HS-27A (cell line): ENCODE measurements at places on chromosomes 4 and X.
A peak's percentile ranks its signal among the peaks of the same experiment; 100 is the strongest.

DNA sequence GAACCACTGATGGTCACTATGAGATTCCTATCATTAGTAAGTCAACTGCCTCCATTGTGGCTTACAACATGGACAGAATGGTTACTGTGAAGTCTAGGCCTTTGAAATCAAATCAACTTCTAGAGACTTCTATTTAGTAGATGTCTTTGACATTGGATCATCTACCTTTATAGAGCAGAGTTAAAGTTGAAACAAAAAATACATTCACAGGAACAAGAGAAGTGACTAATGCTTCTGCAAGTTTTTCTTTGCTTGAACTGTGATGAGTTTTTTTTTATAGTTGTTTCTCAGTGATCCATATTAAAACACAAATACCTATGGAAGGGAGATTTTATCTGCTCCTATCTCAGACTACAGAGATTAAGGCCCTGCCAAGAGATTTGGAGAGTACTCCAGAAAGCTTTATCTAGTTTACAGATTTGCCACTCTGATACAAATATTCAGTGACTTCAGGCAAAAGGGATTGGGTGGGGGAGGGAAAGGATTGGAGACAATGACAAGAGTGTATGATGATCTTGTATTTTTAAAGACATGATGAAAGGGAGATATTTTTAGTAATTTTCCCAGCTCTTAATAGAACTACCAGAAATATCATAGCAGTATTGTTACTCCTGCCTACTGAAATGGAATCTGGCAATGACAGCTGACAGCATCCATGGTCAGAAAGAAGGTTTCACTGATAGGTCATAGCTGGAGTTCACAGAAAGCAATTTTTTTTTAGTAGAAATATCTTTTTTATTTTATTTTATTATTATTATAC is 16.0 kb upstream of the EPGN start:
- no peak for DNase-seq

DNA sequence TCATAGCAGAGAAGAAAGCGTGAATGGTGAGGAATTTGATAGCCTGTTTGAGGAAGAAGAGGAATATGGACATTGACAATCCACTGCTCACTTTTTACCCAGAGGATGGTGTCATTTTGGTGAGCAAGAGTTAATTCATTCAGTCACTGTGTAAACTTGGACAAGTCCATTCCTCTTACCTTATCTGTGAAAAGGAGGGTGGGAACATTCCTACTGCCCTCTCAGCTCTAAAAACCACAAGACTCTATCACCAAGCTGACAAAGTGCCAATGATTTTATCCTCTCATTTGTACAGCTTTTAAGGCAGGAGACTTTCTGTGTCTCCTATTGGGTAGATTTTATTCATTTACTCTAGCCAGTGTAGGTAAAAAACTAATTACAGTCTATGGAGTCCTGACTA is 103.8 kb downstream of the LUZP4 start:
- DNase-seq = no peak

DNA sequence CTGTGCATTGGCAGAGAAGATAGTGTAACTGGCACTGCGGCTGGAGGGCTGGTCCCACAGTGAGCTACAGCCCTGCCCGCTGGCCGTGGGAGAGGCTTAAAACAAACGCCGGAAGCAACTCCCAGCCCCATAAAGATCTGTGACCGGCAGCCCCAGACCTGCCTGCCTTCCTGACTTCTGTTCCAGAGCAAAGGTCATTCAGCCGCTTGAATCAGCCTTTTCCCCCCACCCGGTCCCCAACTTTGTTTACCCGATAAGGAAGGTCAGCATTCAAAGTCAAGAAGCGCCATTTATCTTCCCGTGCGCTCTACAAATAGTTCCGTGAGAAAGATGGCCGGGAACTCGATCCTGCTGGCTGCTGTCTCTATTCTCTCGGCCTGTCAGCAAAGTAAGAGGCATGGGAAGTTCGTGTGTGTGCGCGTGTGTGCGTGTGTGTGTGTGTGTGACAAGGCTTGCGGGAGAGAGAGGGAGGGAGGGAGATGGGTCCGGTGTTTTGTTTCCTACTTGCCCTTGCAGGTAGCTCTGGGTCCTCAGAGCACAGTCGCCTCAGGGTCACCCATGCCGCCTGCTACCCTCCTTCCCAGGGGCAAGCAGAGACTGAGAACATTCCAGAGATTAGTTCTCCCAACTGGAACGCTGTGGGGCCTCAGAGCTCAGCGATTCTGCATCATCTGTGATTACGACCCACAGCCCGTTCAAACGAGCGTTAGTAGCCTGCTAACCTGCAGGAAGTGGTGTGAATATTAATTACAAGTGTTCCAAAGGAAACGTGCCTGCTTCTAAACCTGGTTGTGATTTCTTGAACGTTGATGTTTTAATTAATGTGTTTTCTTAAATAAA is at the start of gene MGST2:
Gene MGST2, plus strand, starts transcription at position 130 of the 840 bp plus-strand sequence. Its CDS starts 201 bp downstream, at position 331.
- peak; percentile 27 for DNase-seq

DNA sequence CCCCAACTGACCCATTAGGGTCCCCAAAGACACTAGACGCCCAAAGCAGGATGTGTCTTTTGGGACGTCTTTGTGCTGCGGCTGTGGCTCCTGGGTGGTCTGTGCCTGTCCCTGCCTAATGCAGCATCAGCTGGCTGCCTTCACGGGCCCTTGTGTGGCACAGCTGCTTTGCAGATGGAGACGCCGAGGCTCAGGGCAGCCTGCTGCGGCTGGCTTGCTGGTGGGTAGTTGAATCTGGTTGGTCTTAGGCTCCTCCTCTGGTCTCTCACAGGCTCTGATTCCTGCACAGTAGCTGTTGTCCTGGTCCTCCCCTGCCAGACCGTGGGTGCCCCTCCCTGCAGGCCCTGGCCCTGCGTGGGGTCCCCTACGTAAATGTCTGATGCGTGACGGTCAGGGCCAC is 8.1 kb downstream of the CPZ start:
- DNase-seq = no peak

- no peak for DNase-seq
These were observed 26.4 kb downstream of the SPIN3 start for GRCh38 chrX:56968980-56969379.

DNA sequence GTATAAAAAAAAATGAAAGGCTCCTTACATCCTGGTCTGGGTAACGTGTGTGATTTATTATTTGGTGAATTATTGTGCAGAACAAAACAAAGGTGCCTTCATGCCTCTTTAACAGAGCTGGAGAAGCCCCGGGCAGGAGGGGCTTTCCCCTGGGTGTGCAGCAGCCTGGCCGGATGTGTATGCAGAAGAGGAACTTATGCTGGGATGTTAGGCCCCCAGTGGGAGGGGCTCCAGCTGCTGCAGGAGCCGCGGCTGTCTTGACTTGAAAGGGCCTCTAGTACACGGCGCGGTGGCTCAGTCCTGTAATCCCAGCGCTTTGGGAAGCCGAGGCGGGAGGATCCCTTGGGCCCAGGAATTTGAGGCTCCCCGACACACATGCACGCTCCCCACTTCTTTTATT is 16.0 kb downstream of the CCNQ start:
- no peak for DNase-seq

DNA sequence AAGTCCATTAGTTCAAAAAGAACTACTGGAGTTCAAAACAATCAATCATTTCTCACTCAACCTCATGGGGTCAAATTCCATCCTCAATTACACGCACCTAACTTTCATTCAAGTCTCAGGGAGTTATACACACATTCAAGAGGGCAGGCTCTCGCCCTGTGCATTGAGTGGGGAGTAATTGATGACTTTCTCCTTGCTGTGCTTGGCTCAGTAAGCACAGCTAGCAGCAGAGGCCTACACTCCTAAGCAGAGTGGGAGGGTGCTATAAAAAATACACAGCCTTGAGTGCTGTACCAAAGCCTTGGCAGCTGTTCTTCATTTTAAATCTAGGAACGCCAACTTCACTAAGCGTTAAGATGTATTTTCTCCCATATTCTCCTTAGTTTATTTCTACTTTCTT is 958.3 kb upstream of the ADGRL3 start:
- no peak for DNase-seq

DNA sequence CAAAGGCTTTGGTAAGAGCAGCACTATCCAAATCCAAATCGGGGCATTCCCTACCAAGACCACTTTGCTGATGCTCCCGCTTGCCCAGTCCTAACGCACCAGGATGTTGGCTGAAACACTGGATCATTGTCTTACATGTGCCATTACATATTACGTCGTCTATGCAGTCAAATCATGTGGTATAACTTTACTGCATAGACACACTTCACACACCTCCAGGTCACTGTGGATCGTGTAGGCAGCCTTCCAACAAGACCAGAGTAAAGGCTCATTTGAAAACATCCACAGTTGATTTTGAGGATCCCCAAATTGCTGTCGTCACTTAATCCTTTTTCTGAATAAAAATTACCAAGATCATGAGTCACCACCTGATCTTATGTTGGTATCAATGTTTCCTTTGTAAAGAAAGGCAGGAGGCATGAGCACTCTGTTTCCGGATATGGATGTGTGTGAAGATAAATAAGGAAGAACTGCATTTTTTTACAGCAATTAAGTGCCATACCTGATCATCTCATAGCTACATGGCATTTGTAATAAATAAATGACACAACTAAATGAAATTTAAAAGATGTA is 18.5 kb downstream of the TENM3 start:
- no peak for DNase-seq

- no peak for DNase-seq
These were observed 223.8 kb upstream of the TAPT1 start for GRCh38 chr4:16450031-16450430.

- no peak for DNase-seq
These were observed 47.9 kb upstream of the UNC5C start for GRCh38 chr4:95596676-95597075.

- no peak for DNase-seq
These were observed 90.8 kb downstream of the DCTD start for GRCh38 chr4:182826391-182826790.

- DNase-seq = no peak
These were observed 104.0 kb upstream of the ACTRT1 start for GRCh38 chrX:128156204-128156603.

- no peak for DNase-seq
These were observed 166.4 kb downstream of the TSPAN5 start for GRCh38 chr4:98491899-98492559.

DNA sequence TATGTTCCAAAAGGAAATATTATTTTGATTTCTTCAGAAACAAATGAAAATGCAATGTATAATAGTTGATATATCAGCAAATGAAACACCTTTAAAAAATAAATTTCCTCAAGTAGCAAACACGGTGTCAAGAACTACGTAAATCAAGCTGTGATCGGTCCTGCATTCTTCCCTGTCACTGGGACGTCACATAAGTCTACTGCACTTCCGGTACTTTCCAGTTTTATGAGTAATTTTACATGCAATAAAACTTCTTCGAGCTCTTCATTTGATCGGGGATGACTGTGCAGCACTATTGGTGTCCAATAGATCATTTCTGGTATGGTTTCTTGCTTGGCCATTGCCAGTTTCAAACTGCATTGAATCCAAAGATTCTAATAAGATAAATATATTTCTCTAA is 114.0 kb upstream of the VEGFC start:
- DNase-seq = no peak

GRCh38 chr4:54165438-54165837 is 63.7 kb upstream of the PDGFRA start:
- DNase-seq = peak; percentile 82

- DNase-seq = no peak
These were observed 93.4 kb downstream of the NHSL2 start for GRCh38 chrX:72003811-72004750.

DNA sequence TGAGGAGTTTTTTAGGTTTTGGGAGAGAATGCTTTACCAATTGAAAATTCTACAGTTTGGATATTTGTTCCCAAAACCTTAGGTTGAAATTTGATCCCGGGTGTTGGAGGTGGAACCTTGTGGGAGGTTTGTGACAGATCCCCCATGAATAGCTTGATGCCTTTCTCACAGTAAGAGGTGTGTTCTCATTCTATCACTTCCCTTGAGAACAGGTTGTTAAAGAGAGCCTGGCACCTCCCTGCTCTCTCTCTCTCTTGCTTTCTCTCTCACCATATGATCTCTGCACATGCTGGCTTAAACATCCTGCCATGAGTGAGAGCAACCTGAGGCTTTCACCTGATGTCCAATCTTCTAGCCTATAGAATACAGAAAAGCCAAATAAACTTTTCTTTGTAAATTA is 1475.5 kb upstream of the AGA start:
- DNase-seq = no peak

DNA sequence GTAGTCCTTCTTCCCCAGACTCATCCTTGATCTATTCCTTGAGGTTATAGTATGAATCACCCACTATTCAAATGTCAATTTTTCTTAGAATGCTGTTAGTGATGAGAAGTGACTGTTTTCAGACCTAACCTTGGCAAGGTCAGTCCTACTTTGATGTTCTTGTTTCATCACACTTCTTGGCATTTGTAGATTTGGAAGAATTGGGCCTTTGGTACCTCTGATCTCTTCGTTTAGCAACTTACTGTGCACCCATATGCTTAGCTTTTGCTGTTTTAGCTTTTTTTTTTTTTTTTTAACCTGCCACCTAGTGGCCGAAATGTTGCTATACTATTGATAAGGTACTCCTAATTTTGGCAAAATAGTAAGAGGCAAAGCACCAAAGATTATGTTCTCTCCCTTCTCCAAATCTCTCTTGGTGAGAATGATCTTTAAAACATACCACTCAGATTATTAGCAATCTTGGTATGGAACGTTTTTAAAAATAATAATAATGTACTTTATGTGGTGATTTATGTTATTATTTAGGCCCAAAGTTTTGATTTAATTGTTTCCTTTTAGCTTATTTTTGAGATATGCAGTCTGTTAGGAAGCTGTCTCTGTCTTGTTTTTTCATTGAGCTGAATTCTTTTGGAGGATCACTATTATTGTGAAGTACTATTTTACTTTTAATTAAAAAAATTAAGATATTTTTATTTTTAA is 16.6 kb downstream of the DCK start:
- no peak for DNase-seq

- no peak for DNase-seq
These were observed 4.5 kb downstream of the CTPS2 start for GRCh38 chrX:16708016-16708415.

- peak; percentile 76 for DNase-seq
These were observed at the start of the genes HTT and HTT-AS for GRCh38 chr4:3074078-3074845. TSS of gene HTT (plus strand) at chr4:3074681. CDS start at chr4:3074826, 145 bp downstream. TSS of gene HTT-AS (minus strand) at chr4:3074538.

DNA sequence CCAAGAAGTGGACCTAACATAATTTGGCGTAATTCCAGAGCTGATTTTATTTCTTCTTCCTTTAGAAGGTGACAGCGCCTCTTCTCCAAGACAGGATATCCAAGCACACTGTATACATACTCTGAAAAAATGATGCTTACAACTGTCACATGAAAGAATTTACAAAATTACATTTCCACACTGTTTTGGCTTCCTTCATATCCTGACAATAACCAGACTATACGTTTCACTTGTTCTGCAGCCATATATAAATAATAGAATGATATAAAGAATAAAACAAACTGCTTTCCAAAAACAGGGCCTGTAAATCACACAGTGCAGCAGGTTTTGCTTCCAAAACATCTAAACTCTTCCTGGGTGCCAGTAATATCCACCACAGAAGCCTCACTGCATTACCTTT is 141.6 kb downstream of the FBXO8 start:
- DNase-seq = no peak

- DNase-seq = no peak
These were observed 53.1 kb downstream of the MTNR1A start for GRCh38 chr4:186502231-186502630.
